Lung (tissue), 17 donors: ENCODE measurements at places on chromosomes 12 and 14. TPM values are rescaled to one million over a fixed set of nuclear protein-coding genes. Genes with fewer than 3 reads are reported as not detected.

DNA sequence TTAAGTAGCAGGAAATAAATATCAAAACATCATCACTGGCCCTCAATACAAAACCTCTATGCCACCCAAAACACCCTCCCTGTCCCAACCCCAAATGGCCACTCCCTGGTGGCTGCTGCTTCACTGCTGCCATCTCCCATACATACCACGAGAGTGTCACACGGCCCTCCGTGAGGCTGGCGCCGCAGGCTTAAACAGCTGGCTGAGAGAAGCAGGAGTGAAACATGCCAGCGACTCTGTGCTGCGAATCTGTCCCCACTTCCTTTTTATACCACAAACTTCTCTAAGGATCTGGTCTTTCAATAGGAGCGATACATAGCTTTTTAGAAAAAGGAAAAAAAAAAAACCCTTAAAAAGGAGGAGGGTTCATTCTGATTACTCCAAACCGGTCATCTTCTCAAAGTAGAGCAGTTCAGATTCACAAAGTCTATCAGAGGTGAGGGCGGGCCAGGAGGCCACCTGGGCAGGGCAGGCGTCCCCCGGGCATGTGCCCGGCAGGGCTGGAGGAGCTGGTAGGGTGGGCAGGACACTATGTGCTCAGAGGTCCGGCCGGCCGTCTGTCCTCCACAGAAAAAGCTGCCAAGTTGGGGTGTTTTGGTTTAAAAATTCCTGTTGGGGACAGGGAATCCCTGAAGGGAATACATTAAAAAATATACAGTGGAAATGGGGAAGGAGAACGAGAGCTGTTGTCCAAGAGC is 26.5 kb downstream of the MAX start:
- no peak for DNase-seq

Gene AHNAK2
- 8.1 TPM for total RNA-seq

- no peak for DNase-seq
Observed at GRCh38 chr14:63432888-63433552, 110.2 kb downstream of the PPP2R5E start.

- DNase-seq: no peak
Observed at GRCh38 chr14:63179383-63179782, 24.9 kb upstream of the RHOJ start.

- no peak for DNase-seq
Observed at GRCh38 chr12:42648061-42648460, 58.5 kb upstream of the PRICKLE1 start.

Gene SYCP3
- total RNA-seq: 1.2 TPM
